Cortex of kidney (tissue), 1 donor: ENCODE measurements at places on chromosomes 6 and 20.

- DNase-seq, result no peak
Observed at GRCh38 chr6:163545370-163545769, 130.9 kb downstream of the QKI start.

DNA sequence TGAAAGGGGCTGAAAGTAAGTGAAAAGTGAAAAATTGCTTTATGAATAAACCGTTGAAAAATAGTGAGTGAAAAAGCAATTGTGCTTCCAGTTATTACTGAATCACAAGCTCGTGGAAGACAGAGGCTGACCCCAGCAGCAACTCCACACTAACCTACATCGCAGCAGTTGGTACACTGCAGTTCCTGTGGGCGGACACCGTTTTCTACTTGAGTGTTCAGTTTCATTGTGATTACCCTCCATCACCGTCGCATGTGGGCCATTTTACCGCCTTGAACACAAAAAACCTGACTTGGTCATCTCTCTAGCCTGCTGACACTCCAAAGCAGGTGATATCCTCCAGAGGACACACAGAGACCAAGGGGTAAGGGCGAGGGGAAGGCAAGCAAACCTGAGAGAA is 28.4 kb downstream of the PRDM1 start:
- DNase-seq, result no peak

GRCh38 chr20:57811374-57812020 is 101.7 kb upstream of the PMEPA1 start:
- no peak for DNase-seq

DNA sequence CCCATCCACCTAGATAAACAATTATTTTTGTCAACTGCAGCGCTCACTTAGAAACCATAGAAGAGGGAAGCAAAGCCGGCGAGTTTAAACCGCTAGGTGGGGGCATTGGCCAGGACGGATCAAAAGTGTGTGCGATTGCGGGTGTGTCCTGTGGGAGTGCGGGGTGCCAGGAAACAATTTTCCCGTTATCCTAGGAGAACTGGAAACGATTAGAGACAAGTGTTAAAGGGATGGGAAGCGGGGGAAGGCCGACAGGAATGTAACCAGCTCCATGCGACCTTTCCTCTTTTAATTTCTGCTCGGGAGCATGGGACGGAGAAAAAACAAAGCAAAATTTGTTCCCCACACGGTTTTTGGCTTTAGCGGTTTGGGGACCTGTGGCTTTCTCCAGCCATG is 2.8 kb upstream of the HTR1B start:
- DNase-seq, result no peak

- no peak for DNase-seq
Observed at GRCh38 chr6:163707387-163708355, 293.2 kb downstream of the QKI start.

- DNase-seq, result no peak
Observed at GRCh38 chr6:53066077-53066417, 843 bp downstream of the FBXO9 start.

DNA sequence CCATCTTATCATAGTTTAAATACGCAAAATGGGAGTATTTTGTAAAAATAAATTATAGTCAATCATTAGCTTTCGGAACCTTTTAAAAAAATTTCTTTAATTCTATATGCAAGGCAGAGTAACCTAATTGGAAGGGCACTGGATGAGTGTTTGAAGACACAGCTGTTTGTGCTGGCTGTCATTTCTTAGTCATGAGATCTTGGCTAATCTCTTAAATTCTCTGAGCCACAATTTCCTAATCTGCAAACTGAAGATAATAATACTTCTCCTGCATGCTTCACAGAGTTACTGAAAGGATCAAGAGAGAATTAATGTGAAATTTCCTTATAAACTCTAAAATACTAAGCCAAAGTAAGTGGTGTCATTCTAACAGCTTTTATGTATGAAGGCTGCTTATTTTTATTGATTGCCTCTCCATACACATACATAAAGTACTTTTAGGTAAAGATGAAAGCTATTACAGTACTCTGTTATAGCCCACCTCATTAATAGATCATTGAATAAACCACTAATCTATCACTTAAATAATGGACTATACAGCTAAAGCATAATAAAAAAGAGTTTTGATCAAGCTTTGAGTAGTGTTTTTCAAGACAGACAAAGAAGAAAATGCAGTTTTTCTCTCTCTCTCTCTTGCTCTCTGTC is 383.7 kb upstream of the IRAK1BP1 start:
- DNase-seq, result no peak

DNA sequence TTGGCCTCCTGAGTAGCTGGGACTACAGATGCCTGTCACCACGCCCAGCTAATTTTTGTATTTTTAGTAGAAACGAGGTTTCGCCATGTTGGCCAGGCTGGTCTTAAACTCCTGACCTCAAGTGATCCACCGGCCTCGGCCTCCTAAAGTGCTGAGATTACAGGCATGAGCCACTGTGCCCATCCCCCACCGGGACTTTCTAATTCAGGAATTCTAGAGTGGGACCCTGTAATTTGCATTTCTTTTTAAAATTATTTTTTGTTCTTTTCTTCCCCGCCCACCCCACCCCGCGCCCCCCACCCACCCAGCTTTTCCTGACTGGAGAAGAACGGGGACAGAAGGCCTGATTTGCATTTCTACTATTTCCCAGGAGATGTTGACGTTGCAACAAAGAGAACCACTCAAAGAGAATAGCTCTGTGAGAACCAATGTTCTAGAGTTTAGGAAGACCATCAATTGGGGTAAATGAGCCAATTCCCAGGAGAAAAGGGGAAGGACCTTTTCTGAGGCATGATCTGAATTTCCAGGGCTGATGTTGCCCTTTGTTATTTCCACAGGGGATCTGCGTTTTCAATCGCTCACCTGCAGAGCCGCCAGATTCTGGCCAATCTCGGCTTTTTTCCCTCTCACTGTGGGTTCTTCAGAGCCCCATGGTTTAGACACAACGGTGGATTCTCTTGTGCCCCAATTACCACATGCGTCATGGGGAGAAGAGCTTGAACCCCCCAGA is 33.2 kb upstream of the TFAP2C start:
- DNase-seq, result no peak

DNA sequence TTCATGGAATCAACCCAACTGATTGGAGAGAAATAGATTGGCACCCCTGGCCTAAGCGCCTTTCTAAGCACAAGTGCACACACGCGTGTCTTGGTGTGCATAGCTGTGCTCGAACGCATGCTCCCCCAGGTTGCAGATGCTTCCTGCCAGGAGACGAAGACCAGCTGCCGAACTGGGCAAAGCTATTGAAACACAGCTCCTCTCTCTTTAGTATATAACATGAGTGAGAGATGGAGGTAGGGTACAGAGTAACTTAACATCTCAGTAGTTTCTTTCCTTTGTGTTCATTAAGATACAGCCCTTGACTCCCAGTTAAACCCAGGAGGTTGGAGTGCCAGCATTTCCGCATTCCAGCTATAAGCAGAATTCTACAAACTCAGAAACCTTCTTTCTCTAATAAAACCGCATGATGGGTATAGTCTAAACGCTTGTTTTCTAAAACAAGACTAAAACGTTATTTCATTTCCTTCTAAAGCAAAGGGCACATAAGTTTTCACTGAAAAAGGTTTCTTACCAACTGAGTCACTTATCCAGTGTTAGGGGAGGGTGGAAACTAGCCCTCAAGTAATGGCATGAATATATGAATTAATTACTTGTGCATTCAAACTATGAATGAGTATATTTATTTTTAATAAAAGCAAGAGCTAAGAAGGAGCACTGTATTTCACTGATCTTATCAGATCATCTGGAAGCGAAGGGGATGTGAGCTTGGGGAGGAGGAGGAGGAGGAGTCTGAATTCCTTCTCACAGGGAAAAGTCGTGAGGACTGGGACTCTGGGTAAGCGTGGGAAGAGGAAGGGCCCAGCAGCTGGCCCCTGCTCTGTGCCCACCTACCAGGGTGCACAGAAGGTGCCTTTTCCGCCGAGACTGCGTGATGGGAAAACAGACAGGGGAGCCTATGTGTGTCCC is 179.2 kb downstream of the TMEM242 start:
- DNase-seq, result no peak

- DNase-seq, result no peak
Observed at GRCh38 chr20:44001667-44002596, 87.3 kb downstream of the TOX2 start.

DNA sequence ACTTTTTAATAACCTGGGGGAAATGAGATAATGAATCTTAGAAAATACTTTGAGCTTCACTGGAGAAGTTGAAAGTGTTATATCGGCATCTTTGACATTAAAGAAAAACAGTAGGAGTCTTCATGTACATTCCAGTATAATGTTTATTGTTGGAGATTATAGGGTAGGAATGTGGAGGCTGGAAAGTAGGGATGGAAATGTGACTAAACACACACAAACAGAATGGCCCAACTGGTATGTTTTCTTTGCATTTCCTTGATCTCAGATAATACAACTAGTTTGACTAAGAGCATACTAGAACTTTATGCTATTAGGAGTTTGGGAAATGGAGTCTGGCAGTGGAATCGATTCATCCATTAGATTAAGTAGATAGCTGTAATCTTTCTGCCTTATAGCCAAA is 10.1 kb upstream of the BAG2 start:
- DNase-seq, result no peak

DNA sequence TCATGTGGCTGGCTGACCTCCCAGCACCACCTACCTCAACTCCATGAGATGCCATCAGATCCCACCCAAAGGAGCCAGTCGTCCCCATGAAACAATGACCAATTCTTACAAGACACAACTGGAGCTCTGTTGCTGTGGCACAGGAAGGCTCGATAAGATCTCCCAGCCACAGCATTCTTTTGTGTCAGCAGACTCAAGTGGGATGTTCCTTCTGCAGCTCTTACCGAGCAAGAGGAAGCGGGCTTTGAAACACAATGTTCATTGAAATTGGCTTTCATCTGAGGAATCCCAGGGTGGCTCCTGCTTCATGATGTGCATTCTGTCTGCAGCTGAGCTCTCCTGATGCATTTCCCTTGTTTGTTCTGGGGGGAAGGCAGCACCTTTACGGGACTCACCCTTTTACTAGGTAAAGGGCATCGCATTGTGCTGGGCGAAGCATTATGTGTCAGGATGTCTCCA is 222.0 kb upstream of the SGK1 start:
- DNase-seq, result no peak

DNA sequence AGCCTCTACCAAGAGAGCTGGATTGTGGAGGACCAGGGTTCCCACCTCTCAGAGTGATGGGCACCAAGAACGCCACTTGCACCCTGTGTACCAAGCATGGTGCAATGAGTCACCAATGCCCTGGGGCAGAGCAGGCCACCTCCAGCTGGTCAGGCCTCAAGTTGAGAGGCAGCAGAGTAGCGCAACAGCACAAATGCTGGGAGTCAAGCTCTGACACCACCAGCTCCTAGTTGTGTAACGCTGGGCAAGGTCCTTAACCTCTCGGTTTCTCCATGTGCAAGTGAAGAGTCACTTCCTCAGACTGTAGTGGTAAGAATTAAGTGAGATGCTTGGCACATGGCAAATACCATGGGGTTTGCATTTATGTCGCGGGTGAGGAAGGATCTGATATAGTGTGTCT is 25.6 kb downstream of the GFOD1 start:
- DNase-seq, result no peak

DNA sequence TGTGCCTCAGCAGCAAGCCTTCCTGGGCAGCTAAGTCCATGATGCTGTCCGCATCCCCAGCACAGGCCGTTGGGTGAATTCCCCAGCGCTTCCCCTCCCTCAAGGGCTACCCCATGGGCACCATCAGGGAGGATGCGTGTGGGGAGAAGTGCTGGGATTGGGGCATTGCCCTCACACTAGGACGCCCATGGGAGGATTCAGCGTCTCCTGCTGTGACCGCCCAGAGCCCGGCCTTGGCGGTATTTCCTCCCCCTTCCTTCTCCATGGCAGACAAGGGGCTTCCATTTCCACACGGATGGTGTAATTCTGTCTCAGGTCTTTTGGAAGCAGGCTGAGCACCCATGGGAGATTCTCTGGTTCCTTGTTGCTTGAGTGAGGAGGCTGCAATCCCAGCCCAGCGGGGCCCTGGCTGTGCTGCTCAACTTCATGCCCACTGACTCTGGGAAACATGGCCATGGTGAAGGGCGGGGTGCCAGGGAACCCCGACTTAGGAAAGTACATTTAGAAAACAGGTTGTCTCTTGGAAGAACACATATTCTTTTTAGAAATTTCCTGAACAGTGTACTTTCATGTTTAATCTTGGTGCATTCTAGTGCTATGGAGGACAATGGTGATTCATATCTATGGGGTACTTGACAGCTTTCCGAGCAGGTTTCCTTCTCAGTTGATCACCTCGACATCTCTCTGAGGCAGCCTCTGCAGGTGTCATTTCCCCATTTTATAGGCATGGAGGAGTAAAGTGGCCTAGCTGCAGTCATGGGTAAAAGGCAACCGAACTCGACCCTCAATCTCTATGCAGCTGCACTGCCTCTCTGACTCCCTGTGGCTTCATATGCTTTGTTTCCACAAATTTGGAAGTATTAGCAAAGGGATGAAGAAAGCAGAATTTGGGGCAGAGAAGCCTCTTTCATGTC is 178.2 kb upstream of the CST7 start:
- DNase-seq, result no peak

DNA sequence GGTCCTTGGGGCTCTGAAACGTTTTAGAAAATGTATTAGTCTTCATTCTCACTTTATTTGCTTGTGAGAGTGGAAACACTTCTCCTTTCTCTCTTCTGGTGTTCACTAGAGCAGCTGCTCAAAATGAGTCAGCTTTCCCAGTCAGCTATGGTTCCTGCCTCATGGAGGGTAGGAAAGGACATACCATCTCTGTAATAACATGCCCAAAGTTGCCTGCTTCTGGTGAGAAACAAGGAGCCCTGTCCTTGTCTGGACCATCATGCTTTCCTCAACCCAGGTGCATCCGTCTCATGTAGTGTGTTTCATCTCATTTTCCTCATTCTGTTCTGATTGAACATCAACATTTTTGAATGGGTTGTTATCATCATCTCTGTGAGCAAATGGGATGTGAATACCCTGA is 17.1 kb upstream of the TINAG start:
- DNase-seq, result no peak

DNA sequence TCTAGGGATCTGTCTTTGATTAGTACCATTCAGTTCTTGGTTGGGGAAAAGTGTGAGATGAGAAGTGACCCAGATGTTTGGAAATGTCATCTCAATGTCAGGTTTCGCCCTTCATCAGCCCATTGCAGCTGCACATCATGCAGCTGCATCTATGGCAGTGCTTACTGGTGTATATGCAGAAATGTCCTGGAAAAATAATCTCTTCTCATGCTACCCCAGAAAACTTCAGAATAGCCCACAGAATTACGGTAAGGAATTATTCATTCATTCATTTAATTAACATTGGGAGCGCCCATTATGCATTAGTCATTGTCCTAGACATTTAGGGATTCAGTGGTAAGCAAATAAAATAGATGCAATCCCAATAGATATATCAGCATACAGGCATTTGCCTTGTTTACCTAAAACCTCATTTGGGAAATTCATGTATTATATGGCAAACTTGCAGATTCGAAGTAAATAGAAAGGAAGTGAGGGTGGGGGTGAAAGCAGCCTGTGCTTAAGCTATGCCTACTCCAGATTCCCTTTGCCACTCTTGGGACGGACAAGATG is 89.2 kb downstream of the PDE7B start:
- no peak for DNase-seq

- no peak for DNase-seq
Observed at GRCh38 chr6:53682632-53683031, 17.1 kb upstream of the KLHL31 start.

GRCh38 chr6:142728364-142728763 is 216.6 kb downstream of the HIVEP2 start:
- no peak for DNase-seq

GRCh38 chr20:7305976-7306375 is 538.5 kb downstream of the BMP2 start:
- no peak for DNase-seq
